ENCODE measurements at places on chromosomes 5 and 9.
A peak's percentile ranks its signal among the peaks of the same experiment; 100 is the strongest.

GRCh38 chr5:122170620-122171019, 41.3 kb downstream of the ZNF474 start:
- no peak for DNase-seq

DNA sequence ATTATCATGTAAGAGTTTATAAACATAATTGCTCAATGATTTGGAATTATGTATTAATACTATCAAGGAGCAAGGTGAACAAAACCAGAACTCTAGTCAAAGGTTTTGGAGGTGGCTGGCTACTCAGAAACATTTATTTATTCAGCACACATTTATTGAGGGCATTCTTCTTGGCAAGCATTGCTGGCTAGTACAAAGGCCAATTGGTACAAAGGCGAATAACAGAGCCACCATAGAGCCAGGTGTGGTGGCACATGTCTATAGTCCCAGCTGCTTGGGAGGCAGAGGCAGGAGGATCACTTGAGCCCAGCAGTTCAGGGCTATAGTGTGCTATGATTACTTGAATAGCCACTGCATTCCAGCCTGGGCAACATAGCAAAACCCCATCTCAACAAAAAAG, 242.1 kb downstream of the CWC27 start:
- DNase-seq = no peak

DNA sequence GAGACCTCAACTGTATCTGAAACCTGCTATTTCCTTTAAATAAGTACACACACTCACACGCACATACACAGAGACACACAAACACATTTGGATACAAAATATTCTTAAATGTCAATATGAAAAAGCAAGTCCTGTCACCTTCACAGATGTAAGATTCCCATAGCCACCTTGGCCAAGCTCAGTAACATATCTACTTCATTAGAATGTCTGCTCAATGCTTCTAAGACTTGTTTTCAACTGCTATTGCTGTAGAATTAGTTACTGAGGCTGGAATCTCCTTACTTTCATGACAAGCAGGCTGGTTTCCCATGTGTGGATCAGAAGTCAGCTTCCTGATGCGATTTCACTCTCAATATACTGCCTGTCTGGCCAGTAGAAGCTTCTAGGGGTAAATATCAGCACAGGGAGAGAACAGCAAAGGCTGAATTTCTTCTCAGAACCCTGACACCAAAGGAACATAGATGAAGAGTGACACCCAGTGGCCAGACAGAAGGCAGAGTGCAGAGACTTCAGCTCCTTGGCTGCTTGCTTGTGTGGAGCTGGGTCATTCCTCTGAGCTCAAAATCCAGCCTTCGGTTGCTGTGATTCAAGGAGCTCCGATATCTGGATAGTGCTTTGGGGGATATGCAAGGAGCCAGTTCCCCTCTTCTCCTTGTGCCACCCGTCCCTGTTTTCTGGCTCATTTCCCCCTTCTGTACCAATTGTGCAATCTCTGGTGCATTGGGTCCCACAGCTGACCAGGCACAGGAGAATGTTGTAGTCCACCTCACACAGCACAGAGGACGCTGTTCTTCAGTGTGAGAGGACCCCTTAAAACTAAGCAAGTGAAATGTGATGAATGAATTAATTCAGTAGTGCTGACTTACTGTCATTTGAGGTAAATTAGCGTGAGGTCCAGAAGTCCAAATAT, 26.6 kb upstream of the ABLIM3 start:
- DNase-seq = peak; percentile 63

- no peak for DNase-seq
Measured at GRCh38 chr9:136525841-136526499, 19.9 kb downstream of the NOTCH1 start.

GRCh38 chr9:33453286-33453860, 6.0 kb upstream of the AQP3 start:
- DNase-seq = no peak
